ENCODE measurements at places on chromosomes 16 and 17.

GRCh38 chr16:68985268-68985667 is 120.2 kb upstream of the HAS3 start:
- no peak for DNase-seq

DNA sequence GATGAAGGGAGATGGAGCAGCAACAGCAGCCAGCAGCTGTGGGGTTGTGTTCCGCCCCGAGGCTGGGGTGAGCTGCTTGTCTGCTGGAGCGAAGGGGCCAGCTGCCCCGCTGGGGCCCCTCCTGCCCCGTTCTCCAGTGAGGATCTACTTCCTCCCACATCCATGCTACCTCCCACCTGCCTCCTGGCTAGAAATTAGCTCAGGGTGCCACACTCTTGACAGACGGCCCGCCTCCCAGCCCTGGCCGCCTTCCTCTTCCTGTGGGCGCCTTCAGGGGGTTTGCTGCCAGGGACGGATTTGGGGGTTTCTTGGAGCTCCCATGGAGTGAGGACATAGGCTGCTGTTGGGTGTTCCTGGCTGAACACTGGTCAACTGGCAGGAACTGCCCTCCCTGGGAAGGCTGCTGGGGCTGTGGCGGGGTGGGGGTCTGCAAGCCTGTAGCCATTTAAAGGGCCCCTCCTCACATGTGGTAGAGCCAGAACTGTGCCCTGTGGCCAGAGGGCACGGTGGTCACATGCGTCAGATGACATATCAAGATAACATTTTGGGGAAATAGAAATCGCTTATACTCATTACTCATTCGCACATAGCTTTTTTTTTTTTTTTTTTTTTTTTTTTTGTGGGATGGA is 13.1 kb downstream of the TBC1D24 start:
- DNase-seq, result no peak

GRCh38 chr17:66533572-66533971 is 231.2 kb downstream of the PRKCA start:
- no peak for DNase-seq

- DNase-seq, result no peak
Measured at GRCh38 chr16:56343661-56344517, 81.5 kb downstream of the AMFR start.

DNA sequence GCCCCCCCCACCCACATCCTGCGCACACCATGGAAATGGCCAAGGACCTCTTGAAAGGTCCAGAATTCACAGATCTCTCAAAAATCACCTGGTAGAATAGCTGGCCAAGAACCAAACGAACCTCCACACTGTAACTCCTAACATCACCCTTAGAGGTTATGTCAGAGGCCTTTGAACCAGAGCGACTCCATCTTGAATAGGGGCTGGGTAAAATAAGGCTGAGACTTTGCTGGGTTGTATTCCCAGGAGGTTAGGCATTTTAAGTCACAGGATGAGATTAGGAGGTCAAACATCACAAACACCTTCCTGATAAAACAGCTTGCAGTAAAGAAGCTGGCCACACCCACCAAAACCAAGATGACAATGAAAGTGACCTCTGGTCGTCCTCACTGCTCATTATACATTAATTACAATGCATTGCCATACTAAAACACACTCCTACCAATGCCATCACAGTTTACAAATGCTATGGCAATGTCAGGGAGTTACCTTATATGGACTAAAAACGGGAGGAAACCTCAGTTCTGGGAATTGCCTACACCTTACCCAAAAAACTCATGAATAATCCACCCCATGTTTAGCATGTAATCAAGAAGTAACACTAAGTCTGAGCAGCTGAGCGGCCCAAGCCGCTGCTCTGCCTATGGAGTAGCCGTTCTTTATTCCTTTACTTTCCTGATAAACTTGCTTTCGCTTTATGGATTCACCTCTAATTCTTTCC is 34.8 kb downstream of the SYCE1L start:
- DNase-seq, result no peak

- no peak for DNase-seq
Measured at GRCh38 chr16:85645021-85645589, 32.0 kb downstream of the GSE1 start.

GRCh38 chr17:64048805-64049204 is 28.4 kb upstream of the ICAM2 start:
- no peak for DNase-seq

- peak; percentile 0 for DNase-seq
Measured at GRCh38 chr16:14070877-14071575, at the start of gene MRTFB. TSS of gene MRTFB (plus strand) at chr16:14071319. CDS start at chr16:14140607, 69,288 bp downstream.

DNA sequence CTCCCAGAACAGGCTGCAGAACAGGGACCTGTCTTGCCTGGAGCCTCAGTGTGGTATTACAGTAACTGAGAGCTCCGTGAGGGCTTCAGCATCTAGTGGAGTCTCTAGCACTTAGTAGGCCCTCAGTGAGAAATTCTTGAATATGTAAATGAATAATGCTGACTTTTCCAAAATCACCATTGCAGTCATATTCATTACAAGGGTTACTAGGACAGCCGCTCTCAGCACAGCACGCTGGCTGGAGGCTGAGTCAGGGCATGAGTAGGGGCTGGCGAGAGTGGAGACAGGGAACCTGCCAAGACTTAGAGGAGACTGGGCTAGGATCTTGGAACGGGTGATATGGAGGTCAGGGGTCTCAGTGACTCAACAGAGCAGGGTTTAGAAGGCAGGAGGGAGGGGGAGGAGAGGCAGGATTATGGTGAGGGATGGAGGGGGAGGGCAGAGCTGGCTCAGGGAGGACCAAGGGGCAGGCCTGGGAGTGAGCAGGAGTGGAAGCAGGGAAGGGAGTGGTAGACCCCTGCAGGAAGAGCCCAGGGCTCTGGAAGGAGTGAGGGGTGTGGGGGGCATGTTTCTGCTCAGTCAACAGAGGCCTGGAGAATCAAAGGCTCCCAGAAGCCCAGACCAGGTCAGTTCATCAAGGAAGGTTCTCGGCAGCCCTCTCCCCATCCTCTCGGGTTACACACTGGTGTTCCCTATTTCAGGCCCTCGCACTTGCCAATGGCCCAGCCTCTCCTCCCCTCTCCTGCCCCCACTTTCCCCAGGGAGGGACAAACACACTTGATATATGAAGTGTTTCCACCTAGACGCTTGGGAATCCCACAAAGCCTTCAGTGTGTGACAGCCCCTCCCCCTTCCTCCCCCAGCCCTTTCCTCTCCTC is 42.3 kb downstream of the FZD2 start:
- no peak for DNase-seq

GRCh38 chr17:78351449-78352006 is 8.3 kb downstream of the SOCS3 start:
- DNase-seq, result no peak

DNA sequence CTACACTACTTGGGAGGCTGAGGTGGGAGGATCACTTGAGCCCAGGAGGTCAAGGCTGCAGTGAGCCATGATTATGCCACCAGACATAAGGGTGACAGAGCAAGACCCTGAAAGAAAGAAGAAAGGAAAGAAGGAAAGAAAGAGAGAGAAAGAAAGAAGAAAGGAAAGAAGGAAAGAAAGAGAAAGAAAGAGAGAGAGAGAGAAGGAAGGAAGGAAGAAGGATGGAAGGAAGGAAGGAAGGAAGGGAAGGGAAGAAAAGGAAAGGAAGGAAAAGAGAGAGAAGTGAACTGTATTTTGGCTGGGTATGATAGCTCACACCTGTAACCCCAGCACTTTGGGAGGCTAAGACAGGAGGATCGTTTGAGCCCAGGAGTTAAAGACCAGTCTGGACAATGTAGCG is 24.3 kb upstream of the PYY start:
- no peak for DNase-seq

DNA sequence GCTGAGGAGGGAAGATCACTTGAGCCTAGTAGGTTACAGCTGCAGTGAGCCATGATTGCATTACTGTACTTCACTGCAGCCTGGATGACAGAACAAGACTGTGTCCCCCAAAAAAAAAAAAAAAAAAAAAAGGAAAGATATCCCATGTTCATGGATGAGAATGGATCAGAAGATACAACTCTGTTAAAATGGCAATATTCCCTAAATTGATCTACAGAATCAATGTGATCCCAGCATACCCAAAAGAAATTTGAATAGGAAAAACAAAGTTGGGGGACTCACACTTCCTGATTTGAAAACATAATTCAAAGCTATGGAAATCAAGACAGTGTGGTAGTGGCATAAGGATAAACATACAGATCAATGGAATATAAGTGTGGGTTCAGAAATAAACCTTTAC is 12.7 kb upstream of the KANSL1 start:
- no peak for DNase-seq
